Smooth muscle cell of the pulmonary artery (primary cell): ENCODE measurements at places on chromosomes 6 and 20. TPM values are rescaled to one million over a fixed set of nuclear protein-coding genes. Genes with fewer than 3 reads are reported as not detected.

Gene HLA-DRA
- total RNA-seq, result 0.07 and 5.2 TPM in 2 replicates

Gene TP53INP2
- total RNA-seq, result 6.2 and 7.6 TPM in 2 replicates

Gene APCDD1L
- total RNA-seq, result 28.7 and 173 TPM in 2 replicates

Gene RGS17
- 13.9 and 30.3 TPM in 2 replicates for total RNA-seq

Gene SEMG1
- not detected in 2 replicates for total RNA-seq

Gene UST
- total RNA-seq, result 23.8 and 31.3 TPM in 2 replicates

Gene KHDC1L
- total RNA-seq, result not detected in 2 replicates

Gene SLC44A4
- total RNA-seq, result 0.20 TPM in 1 of 2 replicates, not detected in the other

Gene SLC22A7
- total RNA-seq, result not detected in 2 replicates

Gene CD93
- 0.63 and 1.6 TPM in 2 replicates for total RNA-seq
